Stimulated activated CD4-positive, alpha-beta T cell treated with anti-CD3 and anti-CD28 coated beads, Interleukin-4, amount 100 ng/mL, for 1 hour (primary cell): ENCODE measurements at places on chromosomes 1 and 21.

DNA sequence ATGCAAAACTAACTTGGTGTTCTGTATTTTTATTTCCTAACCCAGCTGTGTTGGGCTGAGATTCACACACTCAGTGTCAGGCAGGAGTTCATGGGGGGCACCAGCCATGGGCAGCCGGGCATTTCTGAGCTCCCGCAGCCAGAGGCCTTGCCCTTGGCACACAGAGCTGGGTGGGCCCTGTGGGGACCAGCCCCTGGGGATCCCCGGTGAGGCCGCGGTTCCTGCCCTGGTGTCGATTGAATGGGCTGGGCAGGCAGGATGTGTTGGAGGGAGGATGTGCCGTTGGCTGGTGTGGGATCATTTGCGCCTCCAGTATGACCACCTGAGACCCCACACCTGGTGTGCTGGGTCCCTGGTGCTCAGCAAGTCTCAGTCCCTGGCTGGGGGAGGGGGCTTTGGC is 91.0 kb downstream of the PRDM16 start:
- no peak for DNase-seq

GRCh38 chr1:64891448-64891825 is 74.9 kb downstream of the JAK1 start:
- DNase-seq: no peak

GRCh38 chr1:174367892-174368291 is 79.9 kb upstream of the GPR52 start:
- no peak for DNase-seq

GRCh38 chr1:42691157-42691498 is 8.9 kb downstream of the YBX1 start:
- DNase-seq: no peak

- no peak for DNase-seq
Observed at GRCh38 chr1:209808059-209808581, 2.2 kb upstream of the IRF6 start.

- no peak for DNase-seq
Observed at GRCh38 chr1:181079382-181079781, 9.1 kb upstream of the IER5 start.

DNA sequence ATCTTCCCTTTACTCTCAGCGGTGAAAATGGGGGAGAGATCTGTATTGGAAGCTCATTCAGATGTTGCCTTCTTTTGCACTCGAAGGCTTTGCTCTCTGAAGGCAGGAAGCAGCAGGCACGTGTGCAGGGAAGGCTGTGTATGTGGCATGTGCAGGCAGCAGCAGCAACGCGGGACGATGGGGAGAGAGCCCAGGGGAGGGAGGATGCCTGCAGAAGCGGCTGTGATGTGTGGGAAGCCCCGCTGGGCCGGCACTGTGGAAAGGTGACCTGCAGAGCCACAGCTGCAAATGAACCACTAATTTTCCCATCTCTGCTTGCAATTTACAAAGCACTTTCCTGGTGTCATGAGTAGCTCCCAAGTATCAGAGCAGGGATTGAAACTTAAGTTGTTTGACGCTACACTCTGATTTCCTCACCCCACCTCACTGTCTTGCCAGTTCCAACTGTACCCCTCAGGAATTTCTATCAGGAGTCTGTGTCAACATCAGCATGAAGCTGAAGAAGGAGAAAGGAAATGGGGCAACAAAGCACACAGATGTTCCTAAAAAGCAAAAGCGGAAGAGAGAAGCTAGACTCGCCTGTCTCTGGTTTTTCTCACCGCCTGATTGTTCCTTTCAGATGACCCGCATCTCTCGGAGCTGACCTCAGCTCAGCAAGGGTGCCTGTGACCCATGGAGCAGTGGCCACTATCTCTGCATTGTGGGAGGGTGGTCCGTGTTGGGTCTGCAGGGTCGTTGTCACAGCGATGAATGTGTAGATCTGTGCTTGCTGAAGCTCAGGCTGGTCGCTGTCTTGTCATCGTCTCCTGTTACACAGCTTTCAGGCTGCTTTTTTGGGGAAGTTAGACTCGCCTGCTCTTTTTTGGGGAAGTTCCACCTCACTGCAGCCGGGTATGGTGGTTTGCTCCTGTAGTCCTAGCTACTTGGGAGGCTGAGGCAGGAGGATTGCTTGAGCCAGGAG is 156.1 kb downstream of the KIF26B start:
- DNase-seq: no peak

DNA sequence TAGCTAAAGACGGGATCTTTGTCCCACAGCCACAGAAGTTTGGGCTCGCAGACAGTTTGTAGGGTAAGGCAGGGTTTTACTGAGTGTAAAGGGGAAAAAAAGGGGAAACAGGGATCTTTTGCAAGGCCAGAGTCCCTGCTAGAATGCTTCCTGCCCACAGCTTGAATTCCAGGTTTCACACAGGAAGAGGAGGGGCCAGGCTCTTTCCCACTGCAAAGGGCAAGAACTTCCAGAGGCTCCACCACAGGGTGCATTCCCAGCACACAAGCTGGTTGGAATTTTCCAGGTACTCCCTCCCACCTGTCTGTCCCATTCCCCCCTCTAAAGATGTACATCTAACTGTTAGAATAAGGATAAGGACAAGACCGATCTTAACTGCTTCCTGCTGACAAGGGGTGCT is 1126.9 kb downstream of the KCNT2 start:
- DNase-seq: no peak

DNA sequence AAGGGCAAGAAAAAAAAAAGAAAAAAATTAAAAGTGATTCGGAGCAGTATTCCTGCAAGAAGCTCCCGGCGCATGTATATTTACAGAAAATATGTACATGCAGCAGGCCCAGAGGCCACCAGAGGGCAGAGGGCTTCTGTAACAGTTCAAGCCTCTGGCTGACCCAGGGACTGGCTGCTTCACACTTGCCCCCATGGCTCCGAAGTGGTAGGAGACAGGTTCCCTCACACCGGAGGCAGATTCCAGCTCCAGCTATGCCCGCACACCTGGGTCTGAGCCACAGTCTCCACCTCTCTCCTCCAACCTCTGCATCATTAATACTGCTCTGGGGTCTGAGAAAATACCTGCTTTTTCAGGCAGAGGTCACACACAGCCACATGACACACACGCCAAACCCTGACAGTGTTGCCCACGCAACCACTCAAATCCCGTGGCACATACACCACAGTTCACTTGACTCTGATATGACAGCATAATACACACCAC is 2.2 kb upstream of the ARHGAP30 start:
- peak; percentile 48 for DNase-seq

GRCh38 chr1:116104667-116105066 is 6.5 kb upstream of the MAB21L3 start:
- no peak for DNase-seq

DNA sequence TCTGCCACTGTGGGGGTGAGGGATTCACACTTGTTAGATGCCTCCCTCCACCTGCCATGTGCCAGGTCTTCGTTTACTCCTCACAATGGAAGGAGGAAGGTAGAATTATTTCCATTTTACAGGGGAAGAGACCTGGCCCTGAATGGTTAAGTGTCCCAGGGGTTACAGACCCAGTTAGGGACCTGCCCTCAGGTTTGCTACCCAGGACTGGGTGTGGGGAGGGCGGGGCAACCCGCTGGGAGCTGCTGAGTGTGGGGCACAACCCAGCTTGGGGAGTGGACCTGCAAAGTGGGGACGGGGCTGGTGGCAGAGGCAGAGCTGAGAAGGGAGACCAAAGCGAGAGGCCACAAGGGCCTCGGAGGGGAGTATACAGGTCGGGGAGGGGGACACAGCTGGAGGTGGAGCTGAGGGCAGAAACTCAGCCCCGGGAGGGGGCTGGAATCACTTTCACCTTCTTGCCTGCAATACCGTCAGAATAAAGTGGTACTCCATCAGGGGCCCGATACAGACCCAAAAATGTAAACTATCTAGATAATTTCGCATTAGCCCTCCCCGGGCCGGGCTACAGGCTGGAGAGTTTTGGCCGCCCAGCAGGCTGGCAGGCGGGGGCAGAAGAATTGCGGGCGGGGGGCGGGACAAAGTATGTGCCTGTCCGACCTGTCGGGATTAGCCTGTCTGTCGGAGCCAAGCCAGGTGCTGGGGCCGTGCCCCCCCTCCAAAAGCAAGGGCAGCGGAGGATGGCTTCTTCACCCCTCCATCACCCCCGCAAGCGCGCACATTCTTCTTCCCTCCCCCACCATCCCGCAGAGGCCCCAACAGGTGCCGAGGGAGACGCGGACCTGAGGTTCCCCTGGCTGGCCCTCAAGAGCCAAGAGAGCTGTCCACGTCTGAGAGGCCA is 1.4 kb downstream of the RSPO1 start:
- DNase-seq: no peak
